ENCODE measurements at places on chromosomes 11 and 22. TPM values are rescaled to one million over a fixed set of nuclear protein-coding genes. Genes with fewer than 3 reads are reported as not detected.
A peak's percentile ranks its signal among the peaks of the same experiment; 100 is the strongest.

TRIM51 gene
- total RNA-seq: not detected

ADAMTS8 gene
- not detected for total RNA-seq

CD3D gene
- 362 TPM for total RNA-seq

MS4A4E gene
- total RNA-seq: not detected

PANX3 gene
- total RNA-seq: not detected

SLC29A2 gene
- 13.9 TPM for total RNA-seq

SLC22A9 gene
- total RNA-seq: not detected

PACSIN3 gene
- not detected for total RNA-seq

RRAS2 gene
- 16.0 TPM for total RNA-seq

DNA sequence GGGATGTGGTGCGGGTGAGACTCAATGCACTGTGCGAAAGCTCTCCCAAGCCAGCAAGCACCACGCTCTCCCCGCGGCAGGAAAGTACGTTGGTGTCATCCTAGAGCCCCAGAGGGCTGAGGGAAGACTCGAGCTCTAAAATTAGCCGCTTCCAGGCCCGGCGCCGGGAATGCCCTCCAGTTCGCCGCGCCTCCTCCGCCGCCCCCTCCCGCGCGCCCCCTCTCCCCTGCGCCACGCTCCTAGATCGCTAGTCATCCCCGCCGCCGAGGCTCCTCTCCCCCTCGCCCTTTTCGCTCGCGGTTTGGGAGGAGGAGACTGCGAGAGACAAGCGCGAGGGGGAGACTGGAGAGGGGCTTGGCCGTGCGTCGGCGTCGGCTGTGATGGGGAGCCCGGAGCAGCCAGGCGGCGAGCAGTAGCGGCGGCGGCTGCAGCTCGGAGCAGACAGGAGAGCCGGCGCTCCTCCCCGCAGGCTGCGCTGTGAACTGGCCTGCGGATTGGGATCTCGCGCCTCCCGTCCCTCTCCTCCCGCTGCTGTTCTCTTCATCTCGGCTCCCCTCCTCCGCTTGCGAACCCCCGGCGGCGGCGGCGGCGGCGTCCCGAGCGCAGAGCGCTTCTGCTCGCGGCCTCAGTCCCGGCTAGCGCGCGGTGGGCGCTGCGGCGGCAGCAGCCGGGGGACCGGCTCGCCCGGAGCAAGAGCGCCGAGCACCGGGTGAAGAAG, at the start of gene FAT3:
FAT3 (plus strand) TSS at position 412 of the 718 bp plus-strand sequence. CDS start 127,295 bp downstream, outside the sequence.
- no peak for DNase-seq
- H3K36me3 ChIP-seq: peaks cover 4% of the 10 kb centered on the region
- no peak within 1 kb of the TSS for H3K4me3 ChIP-seq
- no peak within 1 kb of the TSS for H3K27ac ChIP-seq

DNA sequence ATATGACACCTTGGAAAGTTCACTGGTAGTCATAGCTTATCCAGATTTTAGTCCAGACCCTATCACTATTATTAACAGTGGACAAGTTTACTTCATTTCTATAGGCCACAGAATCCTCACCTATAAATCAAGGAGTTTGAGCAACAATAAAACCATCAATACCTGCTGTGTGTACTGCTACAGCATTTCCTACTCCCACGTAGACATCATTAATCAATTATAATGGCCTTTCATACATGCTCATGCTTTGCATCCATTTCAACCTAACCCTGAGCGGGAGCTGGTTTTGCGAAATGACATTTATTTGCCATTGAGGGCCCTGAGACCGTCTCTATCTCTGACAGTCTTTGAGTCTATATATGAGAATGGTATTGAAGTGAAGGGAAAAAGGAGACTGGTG, 312.3 kb downstream of the FAT3 start:
- no peaks in the 10 kb centered on the region for H3K36me3 ChIP-seq
- no peak overlapping the region for H3K4me3 ChIP-seq
- no peaks in the 10 kb centered on the region for H3K4me1 ChIP-seq
- no peak overlapping the region for H3K27ac ChIP-seq
- DNase-seq: no peak
- H3K27me3 ChIP-seq: no peaks in the 10 kb centered on the region

- H3K4me3 ChIP-seq: no peak overlapping the region
- H3K4me1 ChIP-seq: no peaks in the 10 kb centered on the region
- H3K27ac ChIP-seq: no peak overlapping the region
Observed at GRCh38 chr22:37371491-37371890, 55.8 kb downstream of the ELFN2 start.

GRCh38 chr22:37631448-37632173, 7.9 kb upstream of the SH3BP1 start:
- peak overlapping the region; percentile 58 for H3K4me3 ChIP-seq
- no peaks in the 10 kb centered on the region for H3K27me3 ChIP-seq
- peak; percentile 29 for DNase-seq
- peaks cover 85% of the 10 kb centered on the region for H3K4me1 ChIP-seq

DNA sequence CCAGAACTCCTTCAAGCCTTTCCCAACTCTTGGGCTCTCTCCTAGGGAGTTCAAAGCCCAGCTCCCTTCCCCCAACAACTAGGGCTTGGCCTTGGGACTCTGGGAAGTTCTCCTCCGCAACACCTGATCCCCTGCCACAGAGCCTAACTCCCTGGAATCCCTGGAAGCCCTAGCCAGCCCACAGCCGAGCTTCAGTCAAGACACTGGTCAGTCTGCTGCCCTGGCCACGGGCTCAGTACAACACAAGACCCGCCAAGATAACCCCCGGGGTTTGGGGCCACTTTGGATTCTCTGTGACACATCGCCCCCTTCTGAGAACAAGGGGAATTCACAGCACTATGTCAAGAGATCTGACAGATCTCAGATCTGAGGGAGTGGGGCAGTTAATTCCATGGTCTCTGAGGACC, 58.3 kb downstream of the SLC22A12 start:
- DNase-seq: no peak
- H3K4me3 ChIP-seq: no peak overlapping the region
- H3K27ac ChIP-seq: no peak overlapping the region

GRCh38 chr11:115699733-115700132, 195.5 kb upstream of the CADM1 start:
- H3K27me3 ChIP-seq: peaks cover 8% of the 10 kb centered on the region
- no peaks in the 10 kb centered on the region for H3K4me1 ChIP-seq
- no peak overlapping the region for H3K4me3 ChIP-seq

- no peaks in the 10 kb centered on the region for H3K4me1 ChIP-seq
- no peak overlapping the region for H3K4me3 ChIP-seq
- H3K27me3 ChIP-seq: peaks cover under 1% of the 10 kb centered on the region
- H3K27ac ChIP-seq: no peak overlapping the region
- H3K36me3 ChIP-seq: no peaks in the 10 kb centered on the region
- DNase-seq: no peak
Observed at GRCh38 chr11:119567688-119568582, 145.0 kb upstream of the THY1 start.

DNA sequence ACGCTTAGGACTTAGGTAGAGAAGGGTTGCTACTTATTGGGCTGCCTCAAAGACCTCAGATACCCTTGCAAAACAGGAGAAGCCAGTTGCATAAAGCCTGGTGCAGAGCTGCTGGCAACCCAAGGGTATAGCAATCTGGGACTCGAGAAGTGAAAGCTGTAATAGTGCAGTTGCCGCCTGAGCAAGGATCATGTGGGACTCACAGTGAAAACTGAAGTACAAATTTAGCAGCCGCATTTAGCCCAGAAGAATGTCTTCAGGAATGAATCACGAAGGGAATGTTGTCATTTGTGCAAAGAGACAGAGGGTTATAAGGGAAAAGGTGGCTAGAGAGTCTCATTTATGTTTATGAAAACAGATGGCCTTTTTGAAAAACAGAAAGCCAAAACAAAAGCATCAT, 267.2 kb downstream of the TENM4 start:
- no peak overlapping the region for H3K27ac ChIP-seq
- H3K27me3 ChIP-seq: peaks cover 5% of the 10 kb centered on the region
- no peaks in the 10 kb centered on the region for H3K36me3 ChIP-seq
- H3K4me1 ChIP-seq: no peaks in the 10 kb centered on the region

GRCh38 chr11:44104481-44105294, 9.2 kb downstream of the EXT2 start:
- no peak for DNase-seq
- no peak overlapping the region for H3K27ac ChIP-seq
- H3K27me3 ChIP-seq: no peaks in the 10 kb centered on the region

DNA sequence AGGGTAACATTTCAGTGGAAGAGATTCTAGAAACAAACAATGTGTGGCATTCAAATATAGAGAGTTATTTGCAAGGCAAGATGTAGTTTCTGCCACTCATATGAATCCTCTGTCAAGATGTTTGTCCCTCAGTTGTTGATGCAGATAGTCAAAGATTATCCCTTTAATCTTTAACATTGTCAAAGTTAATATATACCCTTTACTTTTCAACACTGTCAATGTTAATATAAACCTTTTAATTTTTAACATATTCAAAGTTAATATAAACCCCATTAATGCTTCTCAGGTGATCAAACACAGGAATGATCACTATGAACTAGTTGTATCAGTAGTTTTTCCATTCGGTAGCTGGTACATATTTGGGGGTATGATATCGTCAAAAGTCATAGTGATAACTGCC, 51.9 kb upstream of the PICALM start:
- no peak overlapping the region for H3K4me3 ChIP-seq
- H3K4me1 ChIP-seq: peaks cover 6% of the 10 kb centered on the region
- no peaks in the 10 kb centered on the region for H3K36me3 ChIP-seq
- H3K27me3 ChIP-seq: no peaks in the 10 kb centered on the region
- no peak overlapping the region for H3K27ac ChIP-seq
- no peak for DNase-seq
